ENCODE measurements at places on chromosomes 5 and 9.

GRCh38 chr9:76023715-76024195, 133.3 kb downstream of the PCSK5 start:
- peak; percentile 24 for DNase-seq

DNA sequence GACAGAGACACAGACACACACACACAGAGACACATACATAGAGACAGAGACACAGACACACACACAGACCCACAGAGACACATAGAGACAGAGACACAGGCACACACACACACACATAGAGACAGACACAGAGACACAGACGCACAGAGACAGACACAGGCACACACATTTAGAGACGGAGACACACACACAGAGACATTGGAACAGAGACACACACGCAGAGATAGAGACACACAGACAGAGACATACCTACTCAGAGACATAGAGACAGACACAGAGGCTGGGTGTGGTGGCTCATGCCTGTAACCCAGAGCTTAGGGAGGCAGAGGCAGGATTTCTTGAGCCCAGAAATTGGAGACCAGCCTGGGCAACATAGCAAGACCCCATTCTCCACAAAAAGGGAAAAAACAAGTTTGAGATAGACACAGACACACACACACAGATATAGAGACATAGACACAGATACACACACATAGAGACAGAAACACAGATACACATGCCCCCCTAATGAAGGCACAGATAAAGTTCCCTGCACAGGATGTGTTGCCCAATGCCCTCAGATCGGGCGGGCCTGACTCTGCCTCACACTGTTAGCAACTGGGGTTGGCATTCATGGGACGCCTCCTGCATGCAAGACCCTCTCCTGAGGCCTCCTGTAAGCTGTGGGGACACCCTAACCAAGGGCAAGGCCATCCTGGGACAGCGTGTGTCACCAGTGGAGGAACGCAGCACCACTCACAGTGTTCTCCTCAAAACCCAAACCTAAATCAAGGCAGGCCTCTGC, 3.3 kb upstream of the RALGDS start:
- DNase-seq = no peak

DNA sequence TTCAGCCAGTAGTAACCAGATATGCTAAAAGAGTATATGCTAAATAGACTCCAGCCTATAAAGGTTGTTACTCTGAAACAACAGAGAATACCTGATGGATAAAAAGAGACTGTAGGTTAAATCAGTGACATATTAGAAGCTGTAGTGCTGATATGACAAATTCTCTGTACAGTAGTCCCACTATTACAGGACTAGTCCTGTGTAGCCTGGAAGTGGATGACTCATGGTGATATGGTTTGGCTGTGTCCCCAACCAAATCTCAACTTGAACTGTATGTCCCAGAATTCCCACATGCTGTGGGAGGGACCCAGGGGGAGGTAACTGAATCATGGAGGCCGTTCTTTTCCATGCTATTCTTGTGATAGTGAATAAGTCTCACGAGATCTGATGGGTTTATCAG, 276.2 kb upstream of the POU5F2 start:
- no peak for DNase-seq

DNA sequence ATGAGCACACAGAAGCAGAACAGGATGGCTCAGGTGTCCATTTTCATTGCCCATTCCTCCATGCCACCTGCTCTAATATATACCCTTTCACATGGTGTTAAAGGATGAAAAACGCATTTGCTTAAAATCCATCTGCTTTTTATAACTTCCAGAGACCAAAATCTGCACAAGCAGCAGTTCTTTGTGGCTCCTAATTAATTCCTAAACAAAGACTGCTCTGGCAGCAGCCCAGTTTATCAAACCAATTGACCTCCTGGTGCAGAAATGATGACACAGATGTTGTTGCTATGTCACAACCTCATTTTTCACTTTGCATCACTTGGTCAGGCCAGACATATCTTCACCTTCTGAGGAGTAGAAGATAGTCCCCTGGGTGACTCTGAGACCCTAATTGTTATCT, 141.2 kb downstream of the ASTN2 start:
- DNase-seq = no peak

- DNase-seq = no peak
Observed at GRCh38 chr5:154502180-154502579, 24.2 kb upstream of the HAND1 start.

All from activated gamma-delta T cell treated with Interleukin-2 at 50 U/mL for 16 hours (primary cell).